ENCODE measurements at places on chromosomes 2 and 18.
A peak's percentile ranks its signal among the peaks of the same experiment; 100 is the strongest.

DNA sequence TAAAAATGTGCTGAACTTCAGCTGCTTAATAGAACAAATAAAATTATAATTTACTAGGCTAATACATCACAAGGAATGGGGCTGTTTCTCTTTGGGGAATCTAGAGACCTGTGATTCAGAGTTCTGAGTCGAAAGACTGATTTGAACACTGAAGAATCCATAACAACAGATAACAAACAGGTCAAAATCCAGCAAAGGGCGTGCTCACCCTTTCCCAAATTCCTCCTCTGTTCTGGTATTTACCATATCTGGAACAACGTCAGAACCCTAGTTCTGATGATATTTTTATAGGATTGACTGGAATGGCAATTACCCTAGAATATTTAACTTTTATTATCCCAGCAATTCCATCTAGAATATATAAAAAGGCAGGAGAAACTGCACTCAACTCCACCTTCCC lies 66.0 kb upstream of the ITGA6 start:
- no peak for DNase-seq

DNA sequence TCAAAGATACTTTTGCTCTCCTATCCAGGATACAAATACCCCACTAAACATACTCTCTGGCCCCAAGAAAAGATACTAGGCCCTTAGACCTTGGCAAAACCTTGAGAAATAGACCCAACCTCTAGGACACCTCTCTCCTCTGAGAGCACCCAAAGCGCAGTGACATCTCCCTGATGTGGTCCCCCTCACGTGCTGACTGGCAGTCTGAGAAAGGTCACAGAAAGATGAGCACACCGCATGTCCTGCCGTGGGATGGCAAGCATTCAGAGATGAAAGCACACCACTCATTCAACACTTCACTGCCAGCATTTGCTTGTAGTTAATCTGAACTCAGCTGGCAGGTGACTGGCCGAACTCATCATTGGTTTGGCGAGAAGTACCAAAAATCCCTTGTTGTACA lies 6.1 kb upstream of the TBC1D8 start:
- no peak for DNase-seq

- no peak for DNase-seq
Observed at GRCh38 chr2:215376103-215376780, 59.6 kb downstream of the FN1 start.

DNA sequence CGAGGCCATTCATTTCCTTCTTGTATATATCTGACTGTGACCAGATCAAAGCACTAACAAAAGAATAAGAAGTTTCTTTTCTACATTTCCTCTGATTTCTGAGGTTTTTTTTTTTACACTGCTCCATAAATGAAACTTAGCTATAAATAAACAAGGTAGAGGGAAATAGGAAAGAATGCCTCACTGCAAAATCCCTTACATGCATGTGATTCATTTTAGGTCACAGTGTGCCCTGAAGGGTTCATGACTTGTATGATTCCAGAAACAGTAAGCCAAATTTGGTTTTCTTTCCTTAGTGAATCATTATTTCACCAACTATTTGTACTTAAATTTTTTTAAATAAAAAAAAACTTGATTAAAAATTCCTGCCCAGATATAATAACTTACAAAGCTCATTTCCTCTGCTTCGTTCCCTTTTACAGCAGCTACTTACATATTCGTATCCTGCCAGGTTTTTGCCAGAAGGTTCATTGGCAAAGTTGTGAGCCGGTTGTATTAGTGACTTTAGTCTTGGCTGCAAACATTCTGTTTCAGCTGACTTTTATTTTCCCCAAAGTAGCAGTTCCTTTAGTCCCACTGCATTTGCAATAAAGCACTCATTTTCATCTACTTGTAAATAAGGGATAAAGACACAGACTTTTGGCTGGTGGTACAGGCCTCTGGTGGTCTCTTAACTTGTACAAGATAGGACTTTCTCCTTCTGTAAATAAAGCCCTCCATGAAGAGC lies 58.6 kb downstream of the LRP2 start:
- DNase-seq = no peak

DNA sequence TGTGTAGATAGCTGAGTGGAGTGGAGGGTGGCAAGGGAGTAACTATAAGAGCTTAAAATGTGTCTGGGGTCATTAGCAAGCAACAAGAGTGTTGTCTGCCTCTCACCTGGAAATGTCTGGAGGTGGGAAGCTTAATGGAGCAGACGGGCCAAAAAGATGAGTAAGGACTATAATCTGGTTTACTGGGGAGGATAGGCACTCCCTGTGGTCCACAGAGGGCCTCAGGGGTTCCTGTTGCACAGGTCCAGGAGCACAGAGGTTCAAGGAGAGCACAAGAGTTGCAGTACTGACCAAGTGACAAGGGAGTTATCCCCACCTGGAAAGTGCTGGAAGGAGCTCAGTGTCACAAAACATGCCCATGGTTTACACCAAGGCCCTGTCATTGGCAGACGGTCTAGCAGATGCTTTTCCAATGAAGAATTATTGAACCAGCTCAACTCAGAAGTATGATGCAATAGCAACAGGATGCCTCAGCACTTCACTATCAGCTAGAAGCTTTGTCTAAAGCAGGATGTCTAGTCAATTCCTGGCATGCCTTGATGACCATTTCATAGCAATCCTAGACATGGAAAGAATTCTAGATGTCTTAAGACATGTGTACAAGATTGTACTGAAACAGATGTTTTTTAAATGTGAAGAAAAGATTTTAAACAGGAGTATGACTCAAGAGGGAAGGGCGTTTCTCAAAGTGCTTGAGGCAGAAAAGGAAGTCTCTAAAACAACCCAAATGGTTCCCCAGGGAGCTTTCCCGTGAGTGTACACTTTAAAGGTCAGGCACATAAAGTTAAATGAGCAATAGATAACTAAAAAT lies 62.9 kb upstream of the SERPINE2 start:
- DNase-seq = peak; percentile 69

DNA sequence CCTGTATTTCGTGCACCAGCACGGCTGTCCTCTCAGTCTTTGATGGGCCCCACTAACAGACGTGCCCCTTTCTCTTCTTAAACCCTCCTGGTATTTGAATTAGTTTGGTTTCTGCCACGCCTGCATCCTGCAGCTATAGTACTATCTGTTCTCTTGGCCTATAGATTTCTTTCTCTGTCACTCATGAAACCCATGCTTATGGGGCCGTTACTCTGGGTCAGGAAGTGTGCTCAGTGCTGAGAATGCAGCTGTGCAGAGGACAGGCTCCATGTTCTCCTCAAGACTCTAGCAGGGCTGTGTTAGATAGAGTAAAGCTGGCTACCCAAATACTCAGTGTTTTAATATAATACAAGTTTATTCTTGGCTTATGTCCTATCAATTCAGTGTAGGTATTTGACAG lies 180.0 kb downstream of the INSIG2 start:
- no peak for DNase-seq

GRCh38 chr2:58195662-58196061 lies 45.5 kb downstream of the FANCL start:
- DNase-seq = no peak

DNA sequence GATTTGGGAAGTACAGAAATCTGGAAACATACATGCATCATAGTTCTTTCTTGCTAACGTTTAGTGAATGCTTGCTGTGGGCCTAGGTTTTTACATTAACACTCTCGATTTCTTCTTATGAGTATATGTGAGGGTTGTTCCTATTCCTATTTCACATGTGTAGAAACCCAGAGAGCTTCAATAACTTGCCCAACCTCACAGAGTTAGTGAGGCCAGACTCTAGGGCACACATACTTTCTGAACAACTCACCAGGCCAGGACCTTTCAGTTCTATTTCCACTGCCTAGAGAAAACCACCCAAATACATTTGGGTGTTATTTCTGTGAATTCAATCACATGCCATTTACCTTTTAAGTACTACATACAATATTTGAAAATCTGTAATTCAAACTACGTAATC lies 8.2 kb upstream of the KCTD1 start:
- no peak for DNase-seq

DNA sequence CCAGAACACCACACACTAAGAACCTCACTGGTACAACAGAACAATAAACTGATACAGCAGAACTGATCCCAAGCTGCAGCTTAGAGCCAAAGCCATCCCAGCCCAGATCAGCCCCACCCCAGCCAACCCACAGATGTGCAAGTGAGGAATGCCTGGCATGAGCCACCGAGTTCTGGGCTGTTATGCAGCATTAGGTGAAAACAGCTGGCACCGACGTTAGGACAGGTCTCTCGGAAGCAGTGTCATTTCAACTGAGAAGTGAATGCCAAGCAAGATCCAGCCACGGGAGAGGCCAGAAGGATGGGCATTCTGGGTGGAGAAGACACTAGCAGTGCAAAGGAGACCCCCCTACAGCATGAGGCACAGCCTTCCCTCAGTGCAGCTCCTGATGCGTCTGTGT lies 38.9 kb downstream of the ADCY3 start:
- no peak for DNase-seq

- peak; percentile 44 for DNase-seq
Observed at GRCh38 chr18:8478166-8478967, 130.9 kb upstream of the RAB12 start.

- no peak for DNase-seq
Observed at GRCh38 chr2:10919771-10920621, 8.3 kb downstream of the KCNF1 start.

DNA sequence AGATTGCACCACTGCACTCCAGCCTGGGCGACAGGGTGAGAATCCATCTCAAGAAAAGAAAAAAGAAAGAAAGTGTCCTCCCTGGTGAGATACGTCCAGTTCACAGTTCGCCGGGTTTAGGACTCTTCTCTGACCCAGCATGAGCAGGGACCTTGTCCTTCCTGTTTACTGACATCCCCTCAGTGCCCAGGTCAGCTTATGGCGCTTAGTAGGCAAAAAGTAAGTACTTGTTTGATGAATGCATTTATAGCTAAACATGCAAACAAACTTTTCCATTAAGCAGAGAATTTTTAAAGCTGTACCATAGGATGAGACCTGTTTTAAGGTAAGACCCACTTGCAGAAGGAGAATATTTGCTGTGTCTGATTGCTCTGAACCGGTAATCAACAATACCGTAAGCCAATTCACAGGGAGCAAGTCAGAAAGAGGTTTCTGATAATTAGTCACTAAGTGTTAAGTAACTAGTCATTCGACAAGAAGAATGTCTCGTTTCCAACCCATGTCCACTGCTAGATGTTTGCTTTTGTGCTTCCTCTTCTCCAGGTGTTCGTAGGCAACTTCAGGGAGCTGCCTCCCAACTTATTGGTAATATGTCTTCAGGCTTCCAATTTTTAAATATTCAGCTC lies 40.0 kb downstream of the MOGAT1 start:
- no peak for DNase-seq

DNA sequence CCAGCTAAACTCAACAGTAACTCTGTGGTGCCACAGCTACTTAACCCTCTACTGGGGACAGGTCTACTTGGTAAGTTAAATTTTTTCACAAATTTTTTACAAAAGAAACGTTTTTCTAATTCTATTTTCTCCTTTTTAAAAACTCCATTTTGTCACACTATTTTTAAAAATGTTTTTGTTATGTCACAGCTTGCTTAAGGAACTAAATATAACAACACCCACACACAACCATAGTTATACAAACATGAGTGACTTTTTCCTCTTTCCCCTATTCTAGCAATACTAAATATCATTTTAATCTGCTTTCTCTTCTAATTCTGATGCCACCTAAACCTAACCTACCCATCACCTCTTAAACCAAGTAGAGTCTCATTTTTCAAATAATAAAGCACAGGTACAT lies 160.5 kb upstream of the EPC2 start:
- no peak for DNase-seq

DNA sequence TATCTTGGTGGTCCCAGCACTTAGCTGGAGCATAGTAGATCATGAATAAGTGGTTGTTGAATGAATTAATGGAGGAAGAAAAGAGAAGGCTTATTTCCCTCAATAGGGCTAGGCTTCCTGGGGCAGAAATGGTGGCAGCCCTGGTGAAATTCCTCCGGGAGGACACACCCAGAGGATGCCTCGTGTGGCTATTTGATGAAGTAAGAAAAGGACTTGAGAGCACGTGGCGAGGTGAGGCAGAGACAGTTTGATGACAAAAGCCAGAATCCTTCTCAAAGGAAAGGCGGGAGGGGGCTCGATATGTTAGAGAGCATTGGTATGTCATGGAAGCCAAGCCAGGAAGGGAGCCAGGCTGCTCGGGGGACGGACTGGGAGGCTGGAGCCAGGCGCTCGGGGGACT lies 14.7 kb downstream of the FAM228A start:
- DNase-seq = no peak

- DNase-seq = no peak
Observed at GRCh38 chr2:219207134-219207883, 727 bp downstream of the ZFAND2B start.

- peak; percentile 74 for DNase-seq
Observed at GRCh38 chr18:63963615-63964256, 6.1 kb upstream of the SERPINB8 start.

- no peak for DNase-seq
Observed at GRCh38 chr2:191048073-191048472, 34.1 kb upstream of the STAT1 start.

DNA sequence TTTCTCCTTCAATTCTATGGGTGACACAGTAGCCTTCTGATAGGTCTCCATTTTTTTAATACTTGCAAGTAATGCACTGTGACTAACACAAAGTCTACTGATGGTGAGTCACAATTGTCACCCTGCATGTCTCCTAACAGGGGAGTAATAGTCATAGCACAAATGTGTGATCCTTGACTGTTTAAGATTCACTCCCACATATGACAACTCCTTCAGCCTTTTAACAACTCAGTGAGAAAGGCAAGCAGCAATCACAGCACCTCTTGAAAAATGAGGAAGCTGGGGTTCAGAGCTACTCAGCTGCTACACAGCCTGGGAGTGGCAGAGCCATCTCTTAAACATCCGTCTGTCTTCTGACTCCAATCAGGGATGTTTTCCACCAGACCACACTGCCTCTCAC lies 63.8 kb downstream of the EHD3 start:
- peak; percentile 58 for DNase-seq

DNA sequence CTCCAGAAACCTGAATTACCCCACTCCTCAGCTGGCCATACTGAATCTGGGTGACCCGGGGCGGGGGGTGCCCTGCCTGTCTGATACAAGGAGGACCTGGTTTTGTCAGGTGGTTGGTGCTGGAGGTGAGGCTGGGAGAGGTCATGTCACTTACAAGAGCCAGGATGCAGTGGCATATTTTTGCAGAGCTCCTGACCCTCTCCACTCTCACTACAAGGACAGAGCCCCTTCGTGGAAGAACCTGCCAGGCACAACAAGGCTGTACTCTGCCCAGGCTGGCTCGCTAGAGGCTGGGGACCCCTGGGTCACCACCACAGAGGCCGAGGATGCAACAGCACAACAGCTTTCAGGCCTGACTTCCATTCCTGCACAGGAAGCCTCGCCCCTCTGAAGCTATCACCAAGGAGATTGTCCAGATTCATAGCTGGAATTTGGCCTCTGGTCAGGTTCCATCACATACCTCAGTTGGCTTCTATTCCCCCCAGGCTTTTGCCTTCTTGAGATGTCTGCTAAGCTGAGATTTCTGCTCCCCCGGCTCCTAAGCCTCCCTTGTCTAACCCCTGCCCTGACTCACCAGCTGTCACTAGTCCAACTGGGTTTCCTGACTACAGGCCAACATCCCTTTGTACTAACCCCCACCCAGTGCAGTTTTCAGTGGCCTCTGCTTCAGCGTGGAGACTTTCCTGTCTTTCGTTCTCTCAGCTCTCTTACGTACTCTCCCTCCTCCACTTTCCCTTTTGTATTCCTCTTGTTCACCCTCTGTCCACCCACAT lies 132.5 kb upstream of the EPAS1 start:
- no peak for DNase-seq
